ENCODE measurements at places on chromosomes 4 and X.

- no peak for DNase-seq
Observed at GRCh38 chrX:43313035-43313434, 343.1 kb upstream of the MAOA start.

GRCh38 chr4:100288161-100288560 is 97.9 kb upstream of the DDIT4L start:
- DNase-seq: no peak

DNA sequence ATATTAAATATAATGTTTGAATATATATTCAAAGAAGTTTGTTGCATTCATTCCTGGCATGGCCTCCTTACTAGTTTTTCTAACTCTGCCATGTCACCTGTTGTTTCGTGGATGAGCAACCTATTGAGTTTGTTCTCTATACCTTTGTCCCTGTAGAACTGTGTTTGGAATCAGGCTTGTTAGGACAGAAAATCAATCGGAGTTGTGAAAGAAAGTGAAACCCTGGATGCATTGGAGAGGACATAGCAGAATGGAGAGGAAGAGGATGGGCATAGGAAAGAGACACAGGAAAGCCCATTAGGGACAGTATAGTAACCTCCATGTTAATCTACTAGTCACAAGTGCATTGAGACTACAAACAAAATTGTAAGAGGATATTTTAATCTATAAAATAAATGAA is 31.2 kb downstream of the ANK2 start:
- no peak for DNase-seq

DNA sequence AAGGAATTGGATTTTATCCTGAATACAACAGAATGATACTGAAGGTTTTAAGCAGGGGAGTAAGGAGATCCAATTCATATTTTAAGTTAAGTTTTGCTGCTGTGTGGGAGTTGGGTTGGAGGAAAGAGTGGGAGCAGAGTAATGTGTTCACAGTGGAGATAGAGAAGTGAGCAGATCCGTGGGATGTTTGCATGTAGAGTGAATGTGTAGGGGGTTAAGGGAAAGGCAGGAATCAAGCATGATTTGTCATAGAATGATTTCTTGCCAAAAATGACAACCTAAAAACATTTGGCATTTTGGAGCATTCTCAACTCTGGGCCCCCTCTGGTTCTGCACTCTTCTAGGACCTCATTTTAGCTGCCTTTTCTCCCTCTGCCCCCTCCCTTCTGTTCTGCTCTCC is 76.6 kb downstream of the ARHGAP10 start:
- no peak for DNase-seq

GRCh38 chrX:153333266-153333665 is 687 bp upstream of the ZNF275 start:
- DNase-seq: no peak

- DNase-seq: no peak
Observed at GRCh38 chrX:32533848-32534247, 677.5 kb downstream of the DMD start.

GRCh38 chrX:12997906-12998687 is 23.2 kb downstream of the TMSB4X start:
- no peak for DNase-seq

GRCh38 chr4:120693816-120694215 is 228.7 kb downstream of the PRDM5 start:
- DNase-seq: no peak

- DNase-seq: no peak
Observed at GRCh38 chr4:13584481-13584880, 40.2 kb upstream of the NKX3-2 start.

DNA sequence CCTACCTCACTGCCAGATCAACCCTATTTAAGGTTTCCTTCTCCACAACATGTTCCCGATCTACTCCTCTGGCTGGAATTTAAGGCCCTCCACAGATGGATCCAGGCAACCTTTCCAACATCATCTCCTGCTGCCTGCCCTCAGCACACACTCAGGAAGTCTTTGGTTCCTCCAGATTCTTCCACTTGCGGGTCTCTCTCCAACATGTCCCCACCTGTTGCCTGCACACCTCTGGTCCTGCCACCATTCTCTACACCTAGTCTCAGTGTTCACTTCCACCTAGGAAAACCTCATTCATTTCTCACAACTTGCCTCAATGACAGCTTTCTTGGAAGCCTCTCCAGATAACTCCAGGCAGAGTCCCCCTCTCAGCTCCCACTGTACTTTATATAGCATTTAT is 80.1 kb downstream of the RTL5 start:
- no peak for DNase-seq

DNA sequence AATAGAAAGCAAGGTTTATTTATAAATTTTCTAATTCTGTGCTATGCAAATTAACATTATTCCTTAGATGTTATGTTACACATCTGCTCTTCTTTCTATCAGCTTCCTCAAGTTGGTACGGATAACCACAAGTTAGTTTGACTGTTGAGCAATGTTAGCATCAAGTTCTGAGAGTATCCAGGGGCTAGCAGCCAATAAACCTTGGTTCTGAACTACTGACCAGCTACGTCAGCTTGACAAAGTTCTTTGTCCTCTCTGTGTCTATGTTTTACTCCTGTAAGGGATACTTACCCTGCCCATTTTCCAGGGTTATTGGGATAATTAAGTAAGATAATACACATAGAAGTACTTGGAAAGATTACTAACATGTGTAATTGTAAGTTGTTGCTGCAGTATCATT is 8.1 kb upstream of the TEX13A start:
- DNase-seq: no peak

- DNase-seq: no peak
Observed at GRCh38 chrX:9604908-9605306, 140.0 kb downstream of the TBL1X start.

DNA sequence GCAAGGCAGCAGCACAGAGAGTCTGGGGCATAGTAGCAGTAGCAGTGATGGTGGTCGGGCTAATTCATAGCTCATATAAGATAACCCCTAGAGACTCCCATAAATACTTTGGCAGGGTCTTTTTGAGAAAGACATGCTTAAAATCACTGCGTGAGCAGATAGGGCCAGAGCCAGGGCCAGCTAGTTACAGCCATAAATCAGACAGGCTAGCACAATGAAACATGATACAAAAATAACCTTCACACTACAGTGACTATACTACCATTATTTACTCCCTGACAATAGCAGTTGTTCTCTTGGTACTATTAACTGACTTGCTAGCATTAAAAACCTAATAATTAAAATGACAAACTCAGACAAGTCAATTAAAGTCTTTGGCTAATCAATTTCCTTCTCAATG is 295.9 kb downstream of the SMARCA1 start:
- DNase-seq: no peak

- DNase-seq: no peak
Observed at GRCh38 chrX:114344756-114345349, 239.0 kb upstream of the HTR2C start.

- DNase-seq: no peak
Observed at GRCh38 chrX:16654093-16654492, 4.1 kb downstream of the S100G start.

DNA sequence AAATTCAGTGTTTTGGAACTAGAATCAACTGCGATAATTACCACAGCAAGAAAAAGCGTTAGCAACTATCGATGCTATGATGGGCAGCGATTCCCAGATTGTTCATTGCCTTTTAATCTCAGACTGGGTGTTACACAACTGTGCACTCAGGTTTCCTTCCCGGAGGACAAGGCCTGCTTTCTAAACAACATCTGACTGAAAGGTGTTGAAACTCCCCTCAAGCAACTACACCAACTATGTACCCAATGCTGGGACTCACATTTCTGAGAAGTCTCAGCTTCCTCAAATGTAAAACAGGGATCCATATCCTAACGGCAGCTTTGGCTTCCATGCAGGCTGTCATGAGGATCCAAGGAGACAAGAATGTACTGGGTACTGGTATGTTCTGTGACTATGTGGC is 8.2 kb downstream of the GABRE start:
- no peak for DNase-seq

GRCh38 chr4:99135541-99136162 is 8.4 kb downstream of the ADH4 start:
- DNase-seq: no peak

- DNase-seq: no peak
Observed at GRCh38 chrX:101493225-101493624, 8.0 kb downstream of the ARMCX4 start.

- DNase-seq: no peak
Observed at GRCh38 chr4:101283434-101283833, 63.9 kb downstream of the PPP3CA start.

Data from stimulated activated naive B cell treated with anti-CD40 and anti-IgM and Interleukin-4, amounts not matched to agents 10 μg/mL and 1 μg/mL and 100 μg/mL, for 72 hours (primary cell).